ENCODE measurements at places on chromosomes 4 and X.

- DNase-seq, result no peak
These were observed 69.5 kb downstream of the ACOX3 start for GRCh38 chr4:8370835-8371595.

- DNase-seq, result no peak
These were observed 140.5 kb upstream of the ZIC3 start for GRCh38 chrX:137425273-137425902.

- no peak for DNase-seq
These were observed 6.4 kb downstream of the ZCCHC18 start for GRCh38 chrX:104118765-104119164.

- DNase-seq, result no peak
These were observed 2.6 kb downstream of the HCCS start for GRCh38 chrX:11113731-11114130.

DNA sequence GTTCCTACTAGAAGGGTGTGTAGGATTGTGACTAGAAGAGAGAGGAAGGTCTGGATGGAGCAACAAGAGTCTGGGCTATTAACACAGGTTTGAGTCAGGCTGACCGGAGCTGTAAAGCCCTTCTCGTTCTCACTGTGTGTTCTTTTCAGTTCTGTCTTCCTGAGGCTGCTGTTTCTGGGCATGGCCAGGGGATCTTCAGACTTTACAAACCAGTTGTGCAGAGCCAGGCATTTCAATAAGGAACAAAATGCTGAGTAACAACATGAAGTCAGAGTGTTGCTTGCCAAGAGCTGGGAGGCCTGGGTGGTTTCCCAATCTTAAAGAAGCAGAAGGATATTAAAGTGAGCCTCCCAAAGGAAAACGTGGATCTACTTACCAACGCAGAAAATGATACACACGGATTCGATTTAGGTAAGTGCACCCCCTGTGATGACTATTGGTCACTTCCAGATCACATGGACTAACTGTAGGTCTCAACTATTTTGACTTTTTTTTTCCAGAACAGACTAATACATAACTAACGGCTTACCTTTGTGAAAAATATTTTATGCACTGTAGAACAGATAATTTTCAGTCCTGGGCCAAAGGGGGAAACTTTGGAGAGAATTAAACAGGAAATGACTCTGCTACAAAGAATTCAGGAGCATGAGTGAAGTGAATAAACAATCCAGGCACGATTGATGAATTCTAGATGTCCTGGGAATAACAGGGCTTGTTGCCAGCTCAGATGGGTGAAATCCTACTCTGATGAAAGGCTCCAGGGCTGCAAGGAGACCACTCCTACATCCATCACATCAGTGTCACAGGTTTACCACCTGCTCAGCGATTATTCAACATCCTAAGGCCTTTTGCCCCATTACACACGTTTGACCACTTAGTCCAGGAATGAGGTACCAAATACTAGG is 94.5 kb downstream of the ANXA3 start:
- no peak for DNase-seq

DNA sequence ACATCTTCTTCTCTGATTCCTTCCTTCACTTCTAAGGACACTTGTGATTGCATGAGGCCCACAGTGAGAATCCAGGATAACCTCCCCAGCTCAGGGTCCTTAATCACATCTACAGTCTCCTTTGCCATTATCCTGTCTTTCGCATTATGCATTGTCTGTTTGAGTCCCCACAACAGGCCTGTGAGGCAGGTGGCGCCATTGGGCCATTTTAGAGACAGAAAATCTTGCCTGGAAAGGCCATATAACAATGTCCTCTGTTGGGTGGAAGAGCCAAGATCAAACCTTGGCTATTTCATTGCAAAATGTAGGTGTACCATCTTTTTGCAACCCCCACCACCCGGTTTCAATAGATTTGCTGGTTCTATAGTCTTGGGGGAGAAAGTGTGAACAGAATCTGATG is 11.8 kb upstream of the DCUN1D4 start:
- peak; percentile 61 for DNase-seq

- DNase-seq, result no peak
These were observed 37.4 kb downstream of the PDGFC start for GRCh38 chr4:156934259-156934635.

- DNase-seq, result no peak
These were observed 34.6 kb upstream of the DCAF8L2 start for GRCh38 chrX:27555514-27555913.

DNA sequence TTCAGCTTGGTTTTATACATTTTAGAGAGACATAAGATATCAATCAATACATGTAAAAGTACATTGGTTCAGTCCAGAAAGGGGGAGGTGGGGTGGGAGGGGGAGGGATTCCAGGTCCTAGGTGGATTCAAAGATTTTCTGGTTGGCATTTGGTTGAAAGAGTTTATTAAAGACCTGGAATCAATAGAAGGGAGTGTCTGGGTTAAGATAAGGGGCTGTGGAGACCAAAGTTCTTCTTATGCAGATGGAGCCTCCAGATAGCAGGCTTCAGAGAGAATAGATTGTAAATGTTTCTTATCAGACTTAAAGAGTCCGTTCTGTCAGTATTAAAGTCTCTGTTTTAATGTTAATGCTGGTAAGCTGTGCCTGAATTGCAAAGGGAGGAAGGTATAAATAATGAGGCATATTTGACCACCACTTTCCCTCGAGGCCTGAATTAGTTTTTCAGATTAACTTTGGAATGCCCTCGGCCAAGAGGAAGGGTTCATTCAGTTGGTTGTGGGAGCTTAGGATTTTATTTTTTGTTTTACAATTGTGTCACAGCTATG is 169.9 kb downstream of the AASDH start:
- DNase-seq, result no peak

DNA sequence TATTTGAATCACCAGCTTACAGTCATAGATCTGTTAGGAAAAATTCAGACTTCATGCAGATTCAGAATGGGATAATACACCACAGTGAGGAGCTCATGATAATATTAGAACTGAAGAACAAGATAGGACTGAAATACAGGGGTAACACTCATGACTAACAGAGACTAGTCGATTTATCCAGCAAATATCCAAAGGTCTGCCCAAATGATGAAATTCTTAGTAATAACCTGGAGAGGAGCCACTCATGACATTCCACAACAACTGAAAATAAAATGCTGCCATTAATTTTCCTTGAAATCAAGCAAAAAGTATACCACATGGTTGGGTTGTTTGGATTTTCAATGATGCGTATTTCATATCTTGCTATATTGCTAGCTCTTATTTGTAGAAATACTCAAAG is 903.7 kb upstream of the ADGRL3 start:
- DNase-seq, result no peak

GRCh38 chr4:19009881-19010280 is 988.3 kb upstream of the LCORL start:
- no peak for DNase-seq

DNA sequence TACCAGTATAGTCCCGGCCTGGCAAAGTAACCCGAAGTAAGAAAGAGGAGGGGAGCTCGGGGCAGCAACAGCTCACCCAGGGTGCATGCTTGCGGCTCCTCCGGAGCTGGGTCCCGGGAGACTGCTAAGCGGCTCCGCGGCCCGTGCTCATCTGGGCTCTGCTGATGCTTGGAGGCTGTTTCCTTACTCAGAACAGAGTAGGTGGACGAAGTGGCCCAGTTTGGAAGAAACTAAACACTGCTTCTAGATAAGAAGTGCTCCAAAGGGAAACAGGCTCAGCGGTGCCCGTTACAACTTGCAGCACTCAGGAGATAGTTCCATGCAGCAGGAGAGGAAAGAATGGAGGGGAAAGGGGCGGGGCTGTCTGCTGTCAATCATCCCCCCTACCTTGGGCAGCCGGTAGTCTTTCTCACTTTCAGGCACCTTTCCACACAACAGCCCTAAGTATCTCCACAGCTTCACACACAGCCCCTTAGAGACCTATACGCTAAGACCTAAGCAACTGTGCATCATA is at the start of gene COL4A6:
Gene COL4A6 (minus strand): TSS at position 313 of the 514 bp plus-strand sequence. CDS start 226 bp downstream, at position 87.
- no peak for DNase-seq

DNA sequence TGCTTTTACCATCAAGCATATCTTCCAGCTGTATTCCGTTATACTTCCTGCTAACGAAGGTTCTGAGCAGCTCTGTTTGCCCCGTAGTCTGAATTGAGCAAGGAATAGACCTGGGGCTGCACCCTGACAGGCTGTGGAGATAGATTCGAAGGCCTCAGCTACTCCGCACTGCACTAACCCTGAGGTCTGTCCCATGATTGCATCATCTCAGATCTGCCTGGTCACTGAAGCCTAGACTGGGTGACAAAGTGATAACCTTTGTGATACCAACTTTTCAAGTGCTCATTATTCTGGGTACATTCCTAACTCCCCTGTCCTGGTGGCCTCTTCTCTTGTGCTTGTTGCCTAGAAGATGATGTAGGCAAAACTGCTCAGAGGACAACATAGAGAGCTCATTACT is 29.9 kb upstream of the PGRMC1 start:
- no peak for DNase-seq

DNA sequence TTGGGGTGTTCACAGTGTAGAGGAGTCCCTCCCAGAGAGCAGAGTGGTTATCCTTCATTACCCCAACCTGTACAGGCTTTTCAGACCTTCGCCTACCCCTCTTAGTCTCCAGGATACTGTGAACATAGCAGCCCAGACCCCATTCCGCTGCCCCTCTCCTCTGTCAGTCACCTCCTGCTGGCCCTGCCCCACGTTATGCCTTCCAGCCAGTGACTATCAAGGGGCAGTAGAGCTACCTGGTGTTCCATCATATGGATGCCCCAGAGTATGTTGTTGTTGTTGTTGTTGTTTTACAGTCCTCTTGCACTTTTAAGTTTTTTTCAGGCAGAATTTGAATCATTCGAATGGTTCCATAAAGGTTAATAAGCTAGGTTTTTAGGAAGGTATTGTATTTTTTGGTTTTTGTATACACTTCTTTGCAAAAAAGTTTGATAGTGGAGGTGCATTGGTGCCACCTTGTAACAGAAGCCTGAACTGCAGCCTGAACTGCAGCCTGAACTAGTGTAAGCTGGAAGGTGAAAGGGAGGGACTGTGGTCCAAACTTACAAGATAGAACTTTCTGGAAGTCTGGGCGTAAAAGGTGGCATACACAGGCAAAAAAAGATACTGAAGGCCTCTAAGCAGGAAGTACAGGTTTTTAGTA is 101.4 kb upstream of the RAB40AL start:
- no peak for DNase-seq

DNA sequence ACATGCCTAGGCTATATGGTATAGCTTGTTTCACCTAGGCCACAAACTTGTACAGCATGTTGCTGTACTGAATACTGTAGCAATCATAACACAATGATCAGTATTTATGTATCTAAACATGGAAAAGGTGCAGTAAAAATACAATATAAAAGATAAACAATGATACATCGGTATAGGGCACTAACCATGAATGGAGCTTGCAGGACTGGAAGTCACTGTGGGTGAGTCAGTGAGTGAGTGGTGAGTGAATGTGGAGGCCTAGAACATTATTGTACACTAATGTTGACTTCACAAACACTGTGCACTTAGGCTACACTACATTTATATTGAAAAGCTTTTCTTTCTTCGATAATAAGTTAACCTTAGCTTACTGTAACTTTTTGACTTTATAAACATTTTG is 45.6 kb upstream of the ANK2 start:
- DNase-seq, result no peak

DNA sequence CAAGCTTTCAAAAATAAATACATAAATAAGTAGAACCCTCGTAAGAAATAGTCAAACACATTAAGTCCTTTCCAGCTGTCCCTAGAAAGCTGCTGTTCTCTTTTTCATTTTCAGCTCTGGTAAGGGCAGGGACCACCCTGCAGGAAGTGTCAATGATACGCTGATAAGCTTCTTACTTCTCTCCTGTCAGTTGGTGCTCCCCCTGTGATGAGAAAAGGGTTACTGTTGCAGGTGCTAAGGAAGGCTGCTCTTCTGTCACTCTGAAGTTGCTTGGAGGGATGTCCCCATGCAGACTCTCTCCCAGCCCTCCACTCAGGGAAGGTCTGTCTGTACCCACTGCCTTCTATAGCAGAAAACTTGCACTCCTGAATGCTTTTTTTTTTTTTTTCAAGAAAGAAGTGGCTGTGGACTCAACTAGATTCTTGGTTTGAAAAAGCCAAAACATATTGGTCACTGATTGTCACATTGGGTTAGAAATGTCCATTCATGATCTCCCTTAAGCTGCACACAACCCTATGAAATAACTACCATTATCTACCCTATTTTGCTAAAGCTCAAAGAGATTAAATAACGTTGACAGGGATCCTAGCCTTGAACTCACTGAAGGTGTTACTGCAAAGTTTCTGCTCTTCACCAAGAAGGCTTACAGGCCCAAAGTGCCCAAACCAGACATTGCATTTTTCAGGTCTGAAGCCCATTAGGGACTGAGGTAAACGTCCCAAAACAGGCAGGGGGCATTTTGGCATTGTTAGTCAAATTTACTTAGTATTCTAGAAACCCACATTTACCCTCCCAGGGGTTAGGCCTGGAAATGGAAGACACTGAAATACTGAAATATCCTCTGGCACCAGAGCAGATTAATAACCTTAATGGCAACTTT is 1.2 kb downstream of the CXCL3 start:
- no peak for DNase-seq

DNA sequence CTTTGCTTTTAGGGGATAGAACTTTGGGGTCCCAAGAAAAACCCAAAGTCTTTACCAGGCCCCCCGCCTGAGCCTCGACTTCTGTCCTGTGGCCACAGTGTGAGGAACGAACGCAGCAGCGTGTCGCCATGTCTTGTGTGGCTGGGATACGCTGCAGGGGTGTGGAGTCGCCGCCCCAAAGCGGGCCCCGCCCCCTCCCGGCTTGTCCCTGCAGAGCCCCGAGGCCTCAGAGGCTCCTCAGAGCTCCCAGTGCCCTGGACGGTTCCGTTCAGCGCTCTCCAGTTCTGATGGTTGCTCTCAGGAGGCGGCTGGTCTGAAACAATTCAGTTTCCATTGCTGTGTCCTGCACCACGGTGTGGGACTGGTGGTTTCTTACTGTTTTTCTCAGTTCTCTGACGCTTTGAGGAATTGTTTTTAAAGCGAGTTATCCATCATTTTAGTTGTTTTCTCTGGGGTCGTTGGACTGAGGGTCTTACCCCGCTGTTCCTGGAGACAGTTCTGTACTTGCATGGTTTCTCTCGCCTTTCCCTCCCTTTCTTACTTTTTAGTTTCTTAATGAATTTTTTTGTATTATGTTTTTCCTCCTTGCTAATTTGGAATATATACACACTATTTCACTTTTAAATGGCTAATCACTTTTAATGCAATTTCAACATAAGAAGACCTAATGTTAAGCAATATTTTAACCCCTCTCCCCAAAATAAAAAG is 1.6 kb upstream of the IDUA start:
- peak; percentile 81 for DNase-seq

- no peak for DNase-seq
These were observed 156.3 kb downstream of the CPEB2 start for GRCh38 chr4:15158406-15159091.

- no peak for DNase-seq
These were observed 363.0 kb downstream of the FAT4 start for GRCh38 chr4:125677665-125678307.
